EH (cell line): ENCODE measurements at places on chromosomes 12 and 14.

- DNase-seq: no peak
These were observed 203.9 kb upstream of the KRR1 start for GRCh38 chr12:75715323-75715644.

GRCh38 chr12:68173792-68174191 lies 14.3 kb upstream of the IFNG start:
- no peak for DNase-seq

DNA sequence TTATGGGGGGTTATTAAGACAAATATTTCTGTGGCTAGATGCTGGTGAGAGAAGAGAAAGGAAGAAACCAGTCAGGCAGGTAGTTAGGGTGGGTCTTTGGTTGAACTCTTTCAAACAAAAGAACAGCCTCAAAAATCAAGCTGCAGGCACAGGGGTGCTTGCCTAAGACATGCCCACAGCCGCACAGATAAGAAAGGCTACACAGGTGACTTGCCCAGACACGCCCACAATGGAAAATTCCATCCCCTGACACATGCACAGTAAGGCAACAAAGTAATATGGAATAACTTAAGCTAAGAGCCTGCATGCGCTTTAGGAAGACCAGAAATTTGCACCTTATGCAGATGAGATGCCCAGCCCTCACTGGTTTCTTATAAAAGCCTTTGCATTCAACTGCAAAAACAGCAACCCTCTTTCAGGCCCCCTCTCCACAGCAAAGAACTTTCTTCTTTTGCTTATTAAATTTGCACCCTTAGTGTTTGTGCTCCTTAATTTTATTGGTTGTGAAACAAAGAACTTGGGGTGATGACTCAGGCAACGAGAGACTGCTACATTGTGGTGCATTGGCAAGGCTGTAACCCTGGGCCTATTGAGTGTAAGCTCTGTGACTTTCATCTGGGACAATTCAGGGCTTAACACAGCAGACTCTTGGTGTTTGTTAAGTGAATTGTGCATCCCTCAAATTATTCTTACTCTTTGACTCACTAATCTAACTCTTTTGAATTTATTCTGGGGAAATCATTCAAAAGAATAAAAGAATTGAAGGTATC lies 149.4 kb downstream of the RPAP3 start:
- no peak for DNase-seq

DNA sequence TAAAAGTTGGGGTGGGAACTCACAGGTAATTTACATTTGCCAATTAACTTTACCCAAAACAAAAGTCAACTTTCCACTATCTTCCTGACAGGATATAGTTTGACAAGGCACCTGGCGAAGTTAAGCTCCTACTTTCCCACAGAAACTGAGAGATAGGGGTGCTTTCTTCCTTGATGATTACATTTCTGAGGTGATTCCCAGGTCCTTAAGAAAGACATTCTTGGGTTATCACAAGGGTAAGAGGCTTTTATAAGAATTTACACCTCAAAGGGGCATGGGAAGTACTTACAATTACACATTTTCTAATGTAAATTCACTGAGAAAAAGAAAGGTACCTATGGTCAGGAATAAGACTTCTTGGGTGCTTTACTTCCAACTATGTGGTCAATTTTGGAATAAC lies 660.9 kb upstream of the MGAT4C start:
- no peak for DNase-seq
